Left lung (tissue), 14 donors: ENCODE measurements at places on chromosomes 5 and 9.

DNA sequence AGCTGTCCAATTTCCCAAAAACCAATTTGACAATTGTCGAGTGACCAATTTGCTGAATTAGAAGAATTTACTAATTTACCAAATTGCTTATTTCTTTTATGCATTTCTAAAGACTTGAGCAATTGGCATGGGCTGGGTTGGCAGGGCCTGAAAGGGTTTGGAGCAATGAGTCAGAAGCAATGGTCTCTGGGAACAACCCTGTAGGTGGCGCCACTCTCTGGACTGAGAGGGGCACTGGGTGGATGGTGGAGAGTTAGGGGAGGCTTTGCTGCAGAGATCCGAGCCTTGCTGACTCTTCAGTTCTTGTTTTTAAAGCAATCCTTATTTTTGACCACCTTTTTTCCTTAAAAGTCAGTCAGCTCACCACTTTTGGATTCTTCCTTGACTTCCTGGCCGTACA lies 71.5 kb upstream of the RPS23 start:
- no peak for DNase-seq

DNA sequence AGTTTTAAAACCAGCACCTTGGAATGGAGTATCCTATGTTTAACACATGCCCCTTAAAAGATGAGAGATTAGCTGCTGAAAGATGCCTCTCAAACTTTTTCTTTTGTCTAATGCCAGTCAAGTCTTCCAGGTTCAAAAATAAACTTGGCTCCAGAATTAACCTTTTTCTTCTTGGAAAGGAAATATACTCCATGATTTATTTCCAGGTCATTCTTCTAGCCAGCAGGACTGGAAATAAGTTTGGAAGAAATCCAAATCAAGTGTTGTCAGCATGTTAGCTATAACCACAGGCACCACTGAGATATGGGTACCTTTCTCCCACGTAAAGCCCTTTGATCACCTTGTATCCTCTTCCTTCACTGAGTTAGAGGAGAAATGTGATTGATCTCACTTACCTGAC lies 56.1 kb downstream of the NLN start:
- no peak for DNase-seq

DNA sequence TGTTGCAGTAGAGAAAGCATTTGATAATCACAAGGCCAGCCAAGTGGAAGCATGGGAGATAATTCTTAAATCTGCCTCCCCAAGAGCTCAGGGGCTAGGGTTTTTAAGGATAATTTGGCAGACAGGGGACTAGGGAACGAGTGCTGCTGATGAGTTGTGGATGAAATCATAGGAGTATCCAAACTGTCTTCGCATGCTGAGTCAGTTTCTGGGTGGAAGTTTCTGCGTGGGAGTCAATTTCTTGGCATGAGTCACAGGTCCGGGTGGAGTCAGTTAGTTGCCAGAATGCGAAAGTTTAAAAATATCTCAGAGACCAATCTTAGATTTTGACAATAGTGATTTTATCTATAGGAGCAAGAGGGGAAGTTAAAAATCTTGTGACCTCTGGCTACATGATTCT lies 112.6 kb downstream of the TMC1 start:
- DNase-seq, result no peak

- DNase-seq, result no peak
Observed at GRCh38 chr9:135647884-135648283, 8.5 kb upstream of the GLT6D1 start.

DNA sequence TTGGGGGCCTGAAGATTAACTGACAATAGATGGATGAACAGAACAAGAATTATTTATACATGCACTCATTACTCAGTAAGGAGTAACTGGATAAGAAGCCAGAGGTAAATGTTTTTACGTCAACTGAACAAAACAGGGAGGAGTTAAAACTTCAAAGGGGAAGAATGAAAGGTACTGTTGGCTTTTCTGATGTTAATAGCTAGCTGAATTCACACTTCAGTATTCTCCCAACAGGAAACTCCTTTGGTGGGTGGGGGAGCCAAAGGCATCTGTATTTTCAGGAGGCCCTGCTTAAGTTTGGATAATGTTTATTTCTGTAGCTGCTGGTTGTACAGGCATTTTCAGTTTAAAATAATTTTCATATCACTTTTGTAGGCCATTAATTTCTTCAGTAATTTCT lies 23.2 kb upstream of the RFK start:
- no peak for DNase-seq

GRCh38 chr9:133943781-133944745 lies 48.1 kb downstream of the VAV2 start:
- DNase-seq, result peak; percentile 55

GRCh38 chr5:176714067-176714466 lies 66.8 kb downstream of the TSPAN17 start:
- no peak for DNase-seq

DNA sequence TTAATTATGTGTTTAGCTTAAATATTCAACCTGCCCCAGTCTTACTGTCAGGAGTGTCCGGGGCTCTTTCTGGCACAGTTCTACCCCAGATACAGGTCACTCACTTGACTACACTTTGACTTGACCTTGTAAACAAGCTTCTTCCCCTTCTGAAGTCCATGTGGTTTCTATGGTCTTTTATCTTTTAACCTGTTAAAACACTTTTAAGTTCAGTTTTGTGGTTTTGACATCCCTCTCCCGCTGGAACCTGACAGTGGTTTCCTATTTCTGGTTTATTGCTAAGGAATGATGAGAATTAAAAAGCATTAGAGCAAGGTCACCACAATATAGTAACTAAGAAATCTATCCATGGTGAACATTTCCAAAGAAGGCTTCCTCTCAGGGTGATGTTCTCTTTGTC lies 300.1 kb downstream of the TMEM167A start:
- DNase-seq, result no peak

DNA sequence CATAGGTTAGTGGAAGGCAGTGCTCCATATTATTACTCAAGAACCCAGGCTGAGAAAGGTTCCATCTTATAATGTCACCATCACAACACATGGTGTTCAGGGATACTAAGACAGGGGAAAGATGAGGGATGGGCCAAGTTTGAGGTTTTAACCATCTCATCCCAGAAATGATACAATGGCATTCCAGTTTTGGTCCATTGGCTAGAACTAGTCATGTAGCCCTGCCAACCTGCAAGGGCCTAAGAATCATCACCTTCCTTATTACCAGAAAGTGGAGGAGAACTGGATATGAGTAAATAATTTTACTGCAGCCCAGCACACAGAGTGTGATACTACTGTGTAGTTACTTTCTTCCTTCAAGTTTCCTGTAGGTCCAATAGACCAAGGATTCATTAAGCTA lies 144.5 kb upstream of the ABCA1 start:
- DNase-seq, result no peak

DNA sequence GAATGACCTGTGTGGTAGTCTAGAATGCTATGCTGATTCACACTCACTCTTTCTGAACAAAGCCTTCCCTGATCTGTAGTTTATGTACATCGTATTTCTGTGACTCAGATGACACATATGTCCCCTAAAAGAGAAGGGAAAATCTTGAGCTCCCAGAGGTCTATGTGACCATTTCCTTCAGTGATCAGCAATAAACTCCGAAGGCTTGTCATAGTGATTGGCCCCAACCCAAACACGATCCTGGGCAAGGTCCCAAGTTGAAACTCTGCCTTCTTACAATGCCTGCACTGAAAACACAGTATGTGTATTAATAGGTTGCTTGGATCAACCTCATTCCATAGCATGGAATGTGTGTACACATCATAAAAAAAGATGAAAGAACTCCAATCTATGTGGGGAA lies 685.8 kb downstream of the MAT2B start:
- peak; percentile 64 for DNase-seq

GRCh38 chr5:51181208-51181894 lies 201.9 kb upstream of the ISL1 start:
- DNase-seq, result no peak

GRCh38 chr9:124132671-124133147 lies 121.1 kb downstream of the LHX2 start:
- DNase-seq, result no peak

DNA sequence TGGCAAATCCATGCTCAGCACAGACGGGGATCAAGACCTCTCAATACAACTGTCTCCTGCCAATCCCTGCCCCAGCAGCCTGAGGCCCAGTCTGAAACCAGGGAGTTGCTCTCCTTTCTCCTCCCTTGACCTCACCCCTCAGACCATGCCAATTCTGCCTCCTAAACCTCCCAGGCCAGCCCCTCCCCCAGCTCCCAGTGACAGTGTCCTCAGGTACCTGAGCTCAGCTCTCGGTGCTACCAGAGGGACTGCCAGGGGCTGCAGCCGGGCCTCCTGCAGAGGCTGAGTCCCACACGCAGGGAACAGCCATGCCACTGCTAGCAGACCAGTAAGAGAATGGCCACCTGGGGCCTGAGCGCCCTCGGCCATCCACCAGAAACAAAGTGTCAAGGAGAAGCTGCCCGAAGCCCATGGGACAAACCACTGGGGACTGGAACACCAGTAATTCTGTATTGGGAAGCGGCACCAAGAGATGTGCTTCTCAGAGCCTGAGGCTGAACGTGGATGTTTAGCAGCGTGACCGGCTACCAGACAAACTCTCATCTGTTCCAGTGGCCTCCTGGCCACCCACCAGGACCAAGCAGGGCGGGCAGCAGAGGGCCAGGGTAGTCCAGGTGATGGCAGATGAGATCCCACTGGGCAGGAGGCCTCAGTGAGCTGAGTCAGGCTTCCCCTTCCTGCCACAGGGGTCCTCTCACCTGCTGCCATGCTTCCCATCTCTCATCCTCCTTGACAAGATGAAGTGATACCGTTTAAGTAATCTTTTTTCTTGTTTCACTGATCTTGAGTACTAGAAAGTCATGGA lies 557 bp upstream of the IL3 start:
- DNase-seq, result no peak

DNA sequence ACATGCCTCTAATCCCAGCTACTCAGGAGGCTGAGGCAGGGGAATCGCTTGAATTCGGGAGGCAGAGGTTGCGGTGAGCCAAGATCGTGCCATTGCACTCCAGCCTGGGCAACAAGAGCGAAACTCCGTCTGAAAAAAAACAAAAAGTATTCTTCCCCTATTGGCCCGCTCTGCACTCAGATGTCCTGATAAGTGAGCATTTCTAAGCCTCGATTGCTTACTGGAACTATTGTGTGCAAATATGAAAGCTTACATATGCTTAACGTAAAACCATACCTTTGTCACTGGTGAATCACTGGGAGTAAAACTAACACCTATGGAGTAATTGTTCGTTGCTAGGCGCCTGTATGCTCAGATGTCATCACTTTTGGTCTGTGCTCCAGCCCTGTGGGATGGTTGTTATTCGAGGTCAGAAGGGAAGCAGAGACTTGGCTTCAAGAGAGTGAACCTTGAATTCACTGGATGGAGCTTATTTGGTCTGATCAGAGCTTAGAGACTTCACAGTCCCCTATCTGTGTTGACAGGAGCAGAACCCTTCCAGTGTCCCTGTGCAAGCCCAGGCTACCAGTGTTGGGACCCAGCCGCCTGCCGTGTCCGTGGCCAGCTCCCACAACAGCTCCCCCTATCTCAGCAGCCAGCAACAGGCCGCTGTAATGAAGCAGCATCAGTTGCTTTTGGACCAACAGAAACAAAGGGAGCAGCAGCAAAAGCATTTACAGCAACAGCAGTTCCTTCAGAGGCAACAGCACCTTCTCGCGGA lies 25.3 kb upstream of the LTC4S start:
- no peak for DNase-seq

DNA sequence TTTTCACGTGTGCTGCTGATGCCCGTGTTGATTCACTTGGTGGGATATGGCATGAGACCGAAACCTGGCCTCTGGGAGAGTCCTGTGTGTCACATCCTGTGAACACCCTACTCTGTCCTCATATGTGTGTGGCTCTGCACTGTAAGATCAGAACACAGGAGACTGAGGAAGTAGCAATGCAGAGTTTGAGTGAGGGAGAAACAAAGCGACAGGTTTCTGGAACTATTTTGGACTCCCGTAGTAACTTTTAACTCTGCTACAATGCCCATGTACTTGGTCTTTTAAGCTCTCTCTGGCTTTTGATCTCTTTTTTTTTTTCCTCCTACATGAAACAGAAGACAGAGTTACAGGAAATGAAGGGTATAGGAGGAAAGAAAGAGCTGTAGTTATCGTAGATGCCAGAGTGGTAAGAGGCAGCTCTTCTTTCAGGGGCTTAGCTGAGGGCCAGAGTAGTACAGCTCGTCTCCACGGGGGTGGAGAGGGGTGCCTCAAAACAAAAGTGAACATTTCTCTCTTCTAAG lies 26.6 kb downstream of the GRAMD2B start:
- no peak for DNase-seq

DNA sequence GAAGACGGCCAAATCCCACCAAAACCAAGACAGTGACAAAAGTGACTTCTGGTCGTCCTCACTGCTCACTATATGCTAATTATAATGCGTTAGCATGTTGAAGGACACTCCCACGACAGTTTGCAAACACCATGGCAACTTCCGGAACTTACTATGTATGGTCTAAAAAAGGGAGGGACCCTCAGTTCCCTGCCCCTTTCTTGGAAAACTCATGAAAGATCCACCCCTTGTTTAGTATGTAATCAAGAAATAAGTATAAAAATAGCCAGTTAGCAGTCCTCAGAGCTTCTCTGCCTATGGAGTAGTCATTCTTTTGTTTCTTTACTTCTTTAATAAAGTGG lies 9.5 kb downstream of the FCN2 start:
- DNase-seq, result no peak

GRCh38 chr9:133351908-133352634 lies 4.1 kb downstream of the RPL7A start:
- no peak for DNase-seq

GRCh38 chr5:158273035-158273434 lies 414.1 kb upstream of the CLINT1 start:
- no peak for DNase-seq

- DNase-seq, result peak; percentile 65
Observed at GRCh38 chr9:135591506-135592330, 30.2 kb downstream of the PAEP start.

DNA sequence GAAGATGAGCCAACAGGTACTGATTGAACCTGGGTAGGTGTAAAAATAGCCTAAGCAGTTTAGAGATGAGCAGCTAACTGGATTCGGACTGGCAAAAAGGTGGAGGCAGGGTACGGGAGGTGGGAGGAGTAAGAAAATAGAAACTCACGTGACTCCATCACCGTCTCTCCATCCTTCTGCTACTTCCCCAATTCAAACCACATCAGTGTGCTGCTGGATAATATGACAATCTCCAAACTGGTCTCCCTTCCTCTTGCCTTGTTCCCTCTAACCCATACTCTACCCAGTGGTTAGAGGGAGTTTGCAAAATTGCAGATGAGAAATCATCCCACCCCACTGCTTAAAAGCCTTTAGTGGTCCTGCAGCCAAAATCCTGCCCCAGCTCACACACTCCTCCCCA lies 42.7 kb downstream of the RIGI start:
- DNase-seq, result no peak
